Activated CD4-positive, alpha-beta T cell treated with anti-CD3 and anti-CD28 coated beads for 24 hours (primary cell): ENCODE measurements at places on chromosomes 12 and 14.

DNA sequence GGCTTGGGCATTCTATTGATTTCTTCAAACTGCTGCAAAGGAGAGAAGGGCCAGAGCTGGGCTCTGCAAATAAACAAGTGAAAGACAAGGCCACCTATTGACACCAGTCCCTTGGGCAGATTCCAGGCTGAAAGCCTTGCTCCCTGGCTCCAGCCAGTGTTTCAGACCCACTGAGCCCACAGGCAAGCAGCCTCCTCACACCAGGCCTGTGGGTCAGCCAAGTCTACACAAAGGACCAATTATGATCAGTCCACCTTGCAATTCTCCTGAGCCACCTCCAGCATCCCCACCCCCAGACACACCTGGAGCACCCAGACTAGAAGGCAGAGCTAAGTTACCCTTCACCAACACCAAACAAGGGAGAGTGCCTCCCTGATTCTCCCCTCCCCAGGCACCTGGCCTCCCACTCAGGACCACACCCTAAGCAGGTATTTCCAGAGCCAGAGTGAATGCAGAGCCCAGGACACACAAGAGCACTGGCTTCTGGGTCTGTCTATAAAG, 13.8 kb downstream of the ACTN1 start:
- no peak for DNase-seq

DNA sequence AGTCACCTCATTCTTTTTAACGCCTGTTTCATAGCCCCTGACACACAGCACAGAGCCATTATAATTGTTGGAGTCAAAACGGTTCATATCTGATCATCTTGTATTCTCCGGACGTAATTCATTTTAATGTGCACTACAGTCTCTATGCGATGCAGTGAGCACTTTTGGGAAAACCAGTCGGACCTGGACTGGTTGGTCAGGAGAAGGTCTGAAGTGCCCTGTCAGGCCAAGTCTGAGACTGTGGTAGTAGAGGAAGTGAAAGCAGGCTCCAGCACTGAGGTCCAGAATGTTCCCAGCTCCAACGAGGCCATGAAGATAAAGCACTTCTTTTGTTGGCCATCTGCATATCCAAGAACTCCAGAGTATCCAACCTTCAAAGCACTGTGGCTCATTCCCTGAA, 117.1 kb upstream of the NCOR2 start:
- no peak for DNase-seq

- no peak for DNase-seq
These were observed 51.0 kb upstream of the SRSF5 start for GRCh38 chr14:69715725-69716477.

DNA sequence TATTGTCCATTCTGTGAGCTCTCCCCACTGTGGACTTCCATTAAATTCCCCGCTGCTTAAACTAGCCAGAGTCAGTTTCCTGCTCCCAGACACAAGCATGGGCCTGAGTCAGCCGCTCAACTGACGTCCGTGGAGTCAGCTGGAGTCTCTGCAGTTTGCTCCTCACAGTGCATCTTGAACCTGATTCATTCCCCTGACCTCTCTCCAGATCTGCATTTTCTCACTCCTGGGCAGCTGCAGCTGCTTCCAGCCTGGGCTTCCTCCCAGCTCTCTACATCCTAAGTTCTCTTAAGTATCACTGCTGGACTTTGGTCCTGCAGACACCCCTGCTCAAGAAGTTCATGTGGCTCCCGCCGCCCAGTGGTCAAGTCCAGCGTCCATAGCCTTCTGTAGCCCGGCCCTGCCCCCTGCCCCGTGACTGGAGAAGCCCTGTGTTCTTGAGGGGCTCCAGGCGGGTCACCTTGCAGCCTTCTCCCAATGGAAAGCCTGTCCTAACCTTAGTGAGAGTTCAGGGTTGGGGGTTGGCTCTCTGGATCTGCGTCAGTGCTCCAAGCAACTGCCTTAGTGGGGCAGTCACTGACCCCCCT, 20.0 kb downstream of the NFKBIA start:
- DNase-seq, result no peak

GRCh38 chr14:77556946-77557345, 58.3 kb upstream of the ISM2 start:
- no peak for DNase-seq

DNA sequence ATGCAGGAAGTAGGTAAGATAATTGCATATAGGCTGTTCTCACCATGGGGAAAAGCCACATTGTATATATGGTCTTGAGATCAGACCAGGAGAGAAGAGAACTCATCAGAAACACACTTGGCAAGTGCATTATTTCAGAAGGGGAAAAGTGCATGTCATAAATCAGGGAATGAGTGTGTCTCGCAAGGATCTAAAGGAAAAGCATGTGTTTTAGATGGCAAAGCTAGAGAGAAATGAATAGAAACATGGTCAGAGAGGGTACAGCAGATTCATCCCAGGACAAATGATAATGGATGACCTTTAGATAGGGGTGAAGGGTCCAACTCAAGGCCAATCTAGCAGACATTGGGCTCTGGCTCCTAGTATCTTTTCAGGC, 230.2 kb upstream of the NAV3 start:
- DNase-seq, result no peak

- no peak for DNase-seq
These were observed 307.1 kb downstream of the RPL10L start for GRCh38 chr14:46344327-46344937.

DNA sequence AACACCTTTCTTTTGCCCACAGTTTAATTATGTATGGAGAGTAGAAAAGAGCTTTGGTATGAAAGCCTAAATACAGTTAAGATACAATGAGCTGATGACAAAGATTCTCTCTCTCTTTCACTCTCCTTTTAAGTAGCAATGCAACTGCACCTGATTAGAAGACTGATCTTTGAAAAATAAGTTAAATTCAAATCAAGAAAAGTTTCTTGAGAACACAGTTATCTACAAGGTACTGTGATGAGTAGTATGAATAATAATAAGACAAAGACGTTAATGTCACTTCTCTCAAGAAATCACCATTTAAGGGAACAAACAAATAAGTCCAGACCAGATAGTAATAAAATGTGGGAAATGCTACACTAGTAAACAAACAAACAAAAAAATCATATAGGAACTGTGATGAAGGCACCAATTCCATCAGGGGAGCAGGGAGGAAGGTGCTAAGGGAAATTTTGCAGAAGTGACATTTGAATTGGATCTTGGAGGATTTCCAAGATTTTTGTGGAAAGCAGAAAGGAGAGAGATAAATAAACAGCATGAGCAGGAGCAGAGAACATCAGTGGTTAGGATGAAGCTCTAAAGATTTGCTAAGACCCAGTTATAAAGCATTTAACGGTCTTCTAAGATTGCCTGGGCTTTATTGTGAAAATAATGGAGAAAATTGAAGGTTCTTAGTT, 65.2 kb upstream of the STK38L start:
- no peak for DNase-seq

GRCh38 chr14:50489851-50490250, 42.5 kb downstream of the MAP4K5 start:
- no peak for DNase-seq

DNA sequence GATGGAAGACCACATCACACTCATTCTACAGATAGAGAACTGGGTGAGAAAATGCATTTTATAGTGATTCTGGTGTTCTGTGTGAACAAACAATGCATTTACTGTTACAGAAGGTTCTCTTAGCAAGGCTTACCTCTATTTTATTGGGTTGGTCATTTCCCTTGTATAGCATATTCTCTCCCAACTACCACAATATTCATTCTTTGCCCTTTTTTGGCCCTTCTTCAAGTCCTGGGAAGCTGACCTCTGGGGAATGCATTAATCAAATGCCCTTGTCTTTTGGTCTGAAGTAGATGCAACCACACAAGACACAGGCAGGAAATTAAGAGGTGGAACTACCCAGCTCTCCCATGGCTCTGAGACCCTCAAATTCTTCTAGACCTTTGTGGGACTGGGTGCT, 19.5 kb downstream of the DCN start:
- DNase-seq, result no peak

- no peak for DNase-seq
These were observed 8.8 kb upstream of the FOXG1 start for GRCh38 chr14:28757786-28758185.

DNA sequence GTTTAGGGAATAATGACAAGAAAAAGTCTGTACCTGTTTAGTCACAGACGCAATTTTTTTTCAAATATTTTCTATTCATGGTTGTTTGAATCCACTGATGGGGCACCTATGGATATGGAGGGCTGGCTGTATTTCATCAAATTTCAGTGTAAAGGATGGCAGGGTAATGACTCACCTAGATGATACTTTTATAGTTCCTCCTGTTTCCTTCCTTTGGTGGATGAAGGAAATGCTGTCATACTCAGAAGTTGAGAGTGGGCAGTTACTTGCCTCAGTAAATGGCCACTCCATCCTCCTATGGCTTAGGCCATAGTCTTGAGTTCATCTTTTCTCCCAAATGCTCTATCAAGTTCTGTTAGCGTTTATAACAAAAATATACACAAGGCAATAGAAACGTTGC, 18.9 kb upstream of the C12orf71 start:
- no peak for DNase-seq

DNA sequence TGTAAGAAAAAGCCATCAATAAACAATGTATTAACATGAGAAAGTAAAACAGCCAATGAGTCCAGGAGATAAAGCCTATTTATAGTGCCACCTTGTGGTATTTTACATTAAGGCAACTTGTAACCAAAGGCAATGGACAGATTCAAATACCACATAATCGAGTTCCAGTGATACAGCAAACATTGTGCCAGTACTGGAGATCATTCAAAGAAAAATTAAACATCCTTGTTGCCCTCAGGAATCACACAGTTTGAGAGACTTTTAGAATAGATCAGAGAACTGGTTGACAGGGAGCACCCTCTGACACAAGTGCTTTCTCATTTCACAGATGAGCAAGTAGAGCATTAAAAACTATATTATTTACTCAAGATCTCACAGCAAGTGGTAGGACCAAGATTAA, 98.1 kb downstream of the DDHD1 start:
- DNase-seq, result no peak

DNA sequence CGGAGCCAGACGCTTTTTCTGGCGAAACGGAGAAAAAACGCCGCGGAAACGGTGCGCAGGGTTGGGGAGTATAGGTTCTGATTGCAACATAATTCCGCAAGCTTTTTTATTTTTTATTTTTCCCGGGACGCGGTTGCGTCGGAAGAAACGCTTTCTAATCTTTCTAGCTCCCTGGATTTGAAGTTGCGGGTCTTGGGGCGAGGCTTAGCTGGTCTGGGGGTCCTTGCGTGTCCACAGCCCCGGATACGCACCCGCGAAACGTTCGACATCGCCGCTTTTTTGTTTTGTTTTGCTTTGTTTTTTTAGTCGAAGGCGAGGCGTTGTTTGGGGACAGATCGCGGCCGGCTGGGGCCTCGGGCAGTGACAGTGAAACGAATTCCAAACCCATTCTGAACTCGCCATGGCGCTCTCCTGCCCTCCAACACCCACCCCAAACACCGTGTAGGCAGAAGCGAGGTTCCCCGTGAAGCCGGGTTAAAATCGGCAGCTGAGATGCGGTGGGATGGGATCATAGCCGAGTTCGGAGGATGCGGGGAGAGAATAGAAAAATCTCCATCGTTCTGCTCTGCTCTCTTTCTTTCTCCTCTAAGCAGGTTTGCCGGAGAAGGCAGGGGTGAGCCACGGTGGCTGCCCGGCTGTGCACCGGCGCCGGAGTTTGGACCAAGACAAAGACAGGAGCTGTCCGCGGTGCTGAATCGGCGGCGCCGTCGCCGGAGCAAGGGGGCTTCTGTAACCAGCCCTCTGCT, 8.1 kb upstream of the LHX5 start:
- no peak for DNase-seq

DNA sequence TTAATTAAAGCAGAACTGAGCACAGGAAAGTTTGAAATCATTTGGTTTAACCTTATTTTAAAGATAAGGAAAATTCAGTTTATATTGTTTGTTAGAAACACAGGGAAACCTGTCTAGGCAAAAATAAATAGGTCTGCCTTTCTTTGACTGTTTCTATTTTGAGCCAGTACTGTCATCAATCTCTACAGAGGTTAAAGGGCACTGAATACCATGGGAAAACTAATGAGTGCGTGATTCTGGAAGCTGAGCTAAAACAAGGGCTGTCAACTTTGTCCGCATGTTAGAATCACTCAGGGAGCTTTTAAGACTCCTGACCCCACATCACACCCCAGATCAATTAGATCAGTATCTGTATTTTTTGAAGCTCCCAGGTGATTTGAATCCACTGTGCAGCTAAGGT, 38.8 kb downstream of the NOPCHAP1 start:
- DNase-seq, result no peak

- DNase-seq, result no peak
These were observed 508 bp upstream of the KCNH5 start for GRCh38 chr14:63045612-63046320.
